Kidney (tissue), 22 donors: ENCODE measurements at places on chromosomes 4 and X. TPM values are rescaled to one million over a fixed set of nuclear protein-coding genes. Genes with fewer than 3 reads are reported as not detected.

Gene NHSL2
- 1.3 TPM for polyA plus RNA-seq

Gene BEX5
- 42.4 TPM for polyA plus RNA-seq

Gene ACE2
- polyA plus RNA-seq: 32.4 TPM

Gene MAGEB10
- polyA plus RNA-seq: not detected

Gene CCSER1
- 4.2 TPM for polyA plus RNA-seq

Gene IBSP
- not detected for polyA plus RNA-seq

Gene SUPT20HL2
- polyA plus RNA-seq: not detected

- no peaks in the 10 kb centered on the region for H3K36me3 ChIP-seq
- no peaks in the 10 kb centered on the region for H3K4me1 ChIP-seq
- DNase-seq: no peak
- no peak overlapping the region for H3K4me3 ChIP-seq
Observed at GRCh38 chr4:36304138-36304681, 22.8 kb downstream of the DTHD1 start.

GRCh38 chr4:77994194-77994721, 62.9 kb upstream of the FRAS1 start:
- no peak overlapping the region for H3K27ac ChIP-seq
- H3K4me3 ChIP-seq: no peak overlapping the region
- DNase-seq: peak; percentile 93

GRCh38 chr4:147724468-147725201, 7.3 kb upstream of the ARHGAP10 start:
- H3K36me3 ChIP-seq: no peaks in the 10 kb centered on the region
- H3K27ac ChIP-seq: no peak overlapping the region
- no peaks in the 10 kb centered on the region for H3K4me1 ChIP-seq
- no peaks in the 10 kb centered on the region for H3K27me3 ChIP-seq

DNA sequence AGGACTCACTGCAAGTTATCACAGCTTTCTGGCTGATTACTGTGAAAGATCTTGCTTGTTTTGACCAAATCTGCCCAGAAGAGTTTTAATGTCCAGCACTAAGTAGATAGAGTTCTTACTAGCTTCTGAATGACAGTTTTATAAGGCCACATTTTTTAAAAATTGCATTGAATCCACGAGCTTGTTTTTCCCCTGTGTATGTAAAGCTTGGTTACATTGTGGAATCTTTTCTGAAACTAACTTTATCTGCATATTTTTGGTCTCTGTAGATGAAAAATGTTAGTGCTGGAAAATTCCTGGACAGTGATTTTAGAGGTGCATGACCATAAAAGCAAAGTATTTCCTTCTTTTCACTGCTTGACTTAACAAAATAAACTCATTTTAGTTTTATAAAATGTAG, 650.3 kb upstream of the FAM241A start:
- no peak for DNase-seq
- H3K27me3 ChIP-seq: no peaks in the 10 kb centered on the region
- no peaks in the 10 kb centered on the region for H3K4me1 ChIP-seq

GRCh38 chr4:37522996-37523395, 163.2 kb downstream of the RELL1 start:
- no peaks in the 10 kb centered on the region for H3K4me1 ChIP-seq
- no peak for DNase-seq
- H3K27me3 ChIP-seq: no peaks in the 10 kb centered on the region
- H3K27ac ChIP-seq: no peak overlapping the region
- no peak overlapping the region for H3K4me3 ChIP-seq

GRCh38 chr4:93263166-93263565, 565.4 kb upstream of the ATOH1 start:
- no peak overlapping the region for H3K4me3 ChIP-seq
- DNase-seq: no peak
- no peaks in the 10 kb centered on the region for H3K27me3 ChIP-seq
- no peaks in the 10 kb centered on the region for H3K4me1 ChIP-seq
- H3K36me3 ChIP-seq: no peaks in the 10 kb centered on the region

DNA sequence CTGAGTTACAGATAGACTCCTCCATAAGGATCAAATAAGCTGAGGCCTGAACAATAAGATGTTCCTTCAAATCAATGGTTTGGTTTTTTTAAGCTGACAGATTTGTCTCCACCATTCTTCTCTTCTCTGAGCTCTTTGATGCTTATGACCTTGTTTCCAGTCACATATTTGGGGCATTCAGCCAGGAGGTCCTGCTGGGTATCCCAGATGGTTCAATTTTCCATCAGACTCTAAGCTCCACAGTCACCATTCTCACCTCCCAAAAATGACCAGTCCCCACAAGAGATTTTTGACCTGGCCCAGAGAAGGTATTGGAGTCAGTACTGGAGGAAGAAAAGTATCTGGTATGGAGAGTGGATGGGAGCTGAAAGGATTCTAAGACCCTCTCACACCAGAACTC, 74.6 kb upstream of the FRMPD3 start:
- no peak overlapping the region for H3K27ac ChIP-seq
- H3K4me3 ChIP-seq: no peak overlapping the region
- no peaks in the 10 kb centered on the region for H3K4me1 ChIP-seq
- DNase-seq: no peak

DNA sequence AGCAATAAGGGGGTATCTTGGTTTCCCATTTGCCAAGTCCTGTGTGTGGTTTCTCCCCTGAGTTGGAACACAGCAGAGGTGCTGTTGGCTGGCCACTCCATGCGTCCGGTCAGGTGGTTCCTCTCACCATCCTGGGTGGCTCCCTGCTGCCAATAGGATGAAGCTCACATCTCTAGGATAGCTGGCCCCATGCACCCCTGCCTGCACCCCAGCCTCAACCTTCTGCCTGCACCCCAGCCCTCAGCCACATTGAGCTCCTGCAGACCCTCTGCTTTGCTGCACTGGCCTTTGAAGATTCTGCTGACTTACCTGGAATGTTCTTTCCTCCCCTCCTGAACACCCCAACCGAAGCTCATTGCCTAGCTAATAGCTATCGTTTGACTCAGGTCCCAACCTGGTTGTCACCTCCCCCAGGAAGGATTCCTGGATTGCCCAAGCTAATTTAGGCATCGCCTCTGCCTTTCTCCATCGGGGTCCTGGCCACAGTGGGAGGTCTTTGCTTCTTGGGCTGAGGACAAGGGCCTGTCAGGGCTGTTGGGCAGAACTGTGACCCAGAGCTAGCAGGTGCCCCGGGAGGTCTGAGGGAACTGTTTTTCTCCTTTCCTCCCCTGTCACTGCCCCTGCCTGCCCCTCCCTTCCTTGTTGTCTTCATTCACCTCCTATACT, 36.6 kb upstream of the GRPEL1 start:
- DNase-seq: peak; percentile 41
- H3K4me1 ChIP-seq: peaks cover 22% of the 10 kb centered on the region
- no peaks in the 10 kb centered on the region for H3K27me3 ChIP-seq
- peak overlapping the region; percentile 48 for H3K27ac ChIP-seq
- no peaks in the 10 kb centered on the region for H3K36me3 ChIP-seq

GRCh38 chr4:81874661-81875515, 403.2 kb upstream of the RASGEF1B start:
- H3K27me3 ChIP-seq: no peaks in the 10 kb centered on the region
- H3K4me3 ChIP-seq: no peak overlapping the region
- no peak overlapping the region for H3K27ac ChIP-seq
- peaks cover 12% of the 10 kb centered on the region for H3K4me1 ChIP-seq

DNA sequence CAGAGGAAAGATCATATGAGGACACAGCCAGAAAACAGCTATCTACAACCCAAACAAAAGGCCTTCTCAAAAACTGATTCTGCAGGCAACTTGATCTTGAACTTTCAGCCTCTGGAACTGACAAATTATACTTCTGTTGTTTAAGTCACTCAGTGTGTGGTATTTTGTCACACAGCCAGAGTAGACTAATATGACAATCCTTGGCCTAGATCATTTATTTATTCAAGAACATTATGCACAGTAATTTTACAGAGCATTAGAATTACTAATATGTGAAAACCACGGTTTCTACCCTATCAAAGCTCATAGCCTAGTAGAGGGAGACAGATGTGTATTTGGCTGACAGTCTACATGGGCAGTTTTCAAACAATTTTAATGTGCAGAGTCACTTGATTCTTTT, 167.8 kb upstream of the PCDH18 start:
- H3K27me3 ChIP-seq: no peaks in the 10 kb centered on the region
- H3K4me3 ChIP-seq: no peak overlapping the region
- no peak overlapping the region for H3K27ac ChIP-seq
- DNase-seq: peak; percentile 13
- H3K36me3 ChIP-seq: no peaks in the 10 kb centered on the region

- no peaks in the 10 kb centered on the region for H3K27me3 ChIP-seq
- no peaks in the 10 kb centered on the region for H3K4me1 ChIP-seq
- H3K4me3 ChIP-seq: no peak overlapping the region
- no peak for DNase-seq
- H3K27ac ChIP-seq: no peak overlapping the region
Observed at GRCh38 chr4:64715741-64716140, 306.5 kb upstream of the TECRL start.

DNA sequence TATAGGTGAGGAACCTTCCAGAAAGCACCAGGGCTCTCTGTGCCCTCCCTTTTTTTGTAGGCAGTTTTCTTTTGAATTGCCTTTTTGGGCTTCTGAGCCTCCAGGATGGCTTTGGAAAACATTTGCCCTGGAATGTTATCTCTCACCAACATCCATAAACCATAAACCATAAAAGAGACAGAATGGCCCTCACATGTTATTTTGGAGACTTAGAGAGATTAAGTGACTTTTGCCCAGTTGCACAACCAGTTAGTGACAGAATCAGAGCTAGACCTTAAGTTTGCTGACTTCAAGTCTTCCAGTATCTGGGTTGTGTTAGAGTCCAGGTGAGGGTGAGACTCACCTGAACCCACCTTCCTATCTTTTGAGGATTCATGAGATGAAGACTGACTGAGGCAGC, 153.0 kb upstream of the STX18 start:
- DNase-seq: no peak
- no peaks in the 10 kb centered on the region for H3K36me3 ChIP-seq
- no peak overlapping the region for H3K4me3 ChIP-seq
- H3K4me1 ChIP-seq: peaks cover 6% of the 10 kb centered on the region

DNA sequence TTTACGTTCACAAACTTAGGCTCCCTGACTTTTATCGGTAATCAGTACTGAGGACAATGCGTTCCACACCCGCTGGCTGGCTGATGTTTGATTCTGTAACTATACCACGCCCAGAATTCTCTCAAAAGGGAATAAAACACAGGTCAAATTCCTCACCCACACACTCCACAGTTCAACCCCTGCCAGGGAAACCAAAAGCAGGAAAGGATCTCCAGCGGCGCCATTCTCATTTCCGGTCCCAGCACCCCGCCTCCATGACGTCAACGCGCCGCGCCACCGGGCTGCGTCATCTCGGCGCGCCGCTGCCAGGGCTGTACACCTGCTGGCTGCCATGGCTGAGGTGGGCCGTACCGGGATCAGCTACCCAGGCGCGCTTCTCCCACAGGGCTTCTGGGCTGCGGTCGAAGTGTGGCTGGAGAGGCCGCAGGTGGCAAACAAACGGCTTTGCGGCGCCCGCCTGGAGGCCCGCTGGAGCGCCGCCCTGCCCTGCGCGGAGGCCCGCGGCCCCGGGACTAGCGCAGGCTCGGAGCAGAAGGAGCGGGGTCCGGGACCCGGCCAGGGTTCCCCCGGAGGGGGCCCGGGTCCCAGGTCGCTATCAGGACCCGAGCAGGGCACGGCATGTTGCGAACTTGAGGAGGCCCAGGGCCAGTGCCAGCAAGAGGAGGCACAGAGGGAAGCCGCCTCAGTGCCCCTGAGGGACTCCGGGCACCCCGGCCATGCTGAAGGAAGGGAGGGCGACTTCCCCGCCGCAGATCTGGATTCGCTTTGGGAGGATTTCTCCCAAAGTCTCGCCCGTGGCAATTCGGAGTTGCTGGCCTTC, at the start of the genes ACOX3 and TRMT44:
TSS of gene ACOX3 (minus strand) at position 232 of the 820 bp plus-strand sequence. CDS start 24,202 bp downstream, outside the sequence.
TSS of gene TRMT44 (plus strand) at position 286 of the 820 bp plus-strand sequence. CDS start at position 332, 46 bp downstream.
- DNase-seq: peak; percentile 96
- H3K4me1 ChIP-seq: peaks cover 5% of the 10 kb centered on the region
- H3K27ac ChIP-seq: peak within 1 kb of the TSS; percentile 98

DNA sequence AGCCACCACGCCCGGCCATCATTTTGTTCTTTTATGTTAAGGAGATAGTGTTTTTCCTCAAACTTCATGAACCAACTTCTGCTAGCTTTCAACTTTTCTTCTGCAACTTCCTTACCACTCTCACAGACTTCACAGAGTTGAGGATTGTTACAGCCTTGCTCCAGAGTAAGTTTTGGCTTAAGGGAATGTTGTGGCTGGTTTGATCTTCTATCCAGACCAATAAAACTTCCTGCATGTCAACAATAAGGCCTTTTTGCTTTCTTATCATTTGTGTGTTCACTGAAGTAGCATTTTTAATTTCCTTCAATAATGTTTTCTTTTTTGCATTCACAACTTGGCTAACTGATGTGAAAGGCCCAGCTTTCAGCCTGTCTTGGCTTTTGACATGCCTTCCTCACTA, 12.7 kb upstream of the TET2 start:
- no peak overlapping the region for H3K4me3 ChIP-seq
- no peaks in the 10 kb centered on the region for H3K4me1 ChIP-seq
- no peak for DNase-seq

GRCh38 chrX:54675762-54676161, 122.3 kb downstream of the ITIH6 start:
- no peaks in the 10 kb centered on the region for H3K27me3 ChIP-seq
- H3K4me1 ChIP-seq: no peaks in the 10 kb centered on the region
- no peak overlapping the region for H3K4me3 ChIP-seq
- no peak overlapping the region for H3K27ac ChIP-seq

- H3K27me3 ChIP-seq: no peaks in the 10 kb centered on the region
- no peak overlapping the region for H3K4me3 ChIP-seq
- H3K36me3 ChIP-seq: no peaks in the 10 kb centered on the region
- no peaks in the 10 kb centered on the region for H3K4me1 ChIP-seq
- DNase-seq: no peak
Observed at GRCh38 chr4:94256828-94257227, 49.2 kb downstream of the SMARCAD1 start.

- no peaks in the 10 kb centered on the region for H3K36me3 ChIP-seq
- no peak for DNase-seq
- no peak overlapping the region for H3K27ac ChIP-seq
- H3K4me1 ChIP-seq: no peaks in the 10 kb centered on the region
Observed at GRCh38 chr4:104818579-104818978, 323.9 kb upstream of the CXXC4 start.

DNA sequence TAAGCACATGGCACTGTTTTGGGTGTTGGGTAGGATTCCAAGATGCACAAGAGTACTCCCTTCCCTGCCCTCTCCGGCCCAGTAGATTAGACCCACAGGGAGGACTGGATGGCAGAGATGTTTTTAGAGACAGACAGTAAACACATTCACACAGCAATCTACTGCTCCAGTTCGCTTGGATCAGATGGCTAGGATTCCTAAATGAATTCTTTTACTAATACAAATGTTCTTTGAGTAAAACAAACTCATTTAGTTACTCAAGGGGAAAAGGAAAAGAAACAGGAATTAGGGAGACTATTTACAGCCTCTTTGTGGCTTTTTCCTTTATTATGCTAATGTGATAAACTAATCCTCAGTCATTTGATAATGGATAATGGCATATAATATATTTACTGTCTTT, 5.9 kb downstream of the SNX25 start:
- peaks cover 5% of the 10 kb centered on the region for H3K4me1 ChIP-seq
- H3K27me3 ChIP-seq: no peaks in the 10 kb centered on the region
- DNase-seq: peak; percentile 39
- H3K27ac ChIP-seq: no peak overlapping the region
- H3K36me3 ChIP-seq: no peaks in the 10 kb centered on the region
- H3K4me3 ChIP-seq: no peak overlapping the region
